ENCODE measurements at places on chromosomes 7 and 10.

DNA sequence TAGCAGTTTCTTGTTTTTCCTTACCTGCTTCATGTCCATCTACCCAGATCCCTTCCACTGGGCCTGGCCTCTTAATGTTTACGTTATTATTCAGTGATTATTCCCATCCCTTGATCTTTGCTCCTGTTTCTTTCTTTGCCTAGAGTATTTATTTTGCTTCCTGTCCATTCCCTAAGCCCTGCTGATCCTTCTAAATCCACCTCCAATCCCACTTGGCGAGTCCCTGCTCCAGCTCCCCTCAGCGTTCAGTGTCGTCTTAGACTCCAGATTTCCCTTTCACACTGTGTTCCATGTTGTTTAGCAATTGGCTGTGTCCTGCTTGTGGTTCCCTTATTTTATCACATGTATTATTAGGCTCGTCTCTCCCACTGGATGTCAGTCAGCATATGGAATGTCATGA, 7.3 kb downstream of the PPP2R2D start:
- no peak for DNase-seq

DNA sequence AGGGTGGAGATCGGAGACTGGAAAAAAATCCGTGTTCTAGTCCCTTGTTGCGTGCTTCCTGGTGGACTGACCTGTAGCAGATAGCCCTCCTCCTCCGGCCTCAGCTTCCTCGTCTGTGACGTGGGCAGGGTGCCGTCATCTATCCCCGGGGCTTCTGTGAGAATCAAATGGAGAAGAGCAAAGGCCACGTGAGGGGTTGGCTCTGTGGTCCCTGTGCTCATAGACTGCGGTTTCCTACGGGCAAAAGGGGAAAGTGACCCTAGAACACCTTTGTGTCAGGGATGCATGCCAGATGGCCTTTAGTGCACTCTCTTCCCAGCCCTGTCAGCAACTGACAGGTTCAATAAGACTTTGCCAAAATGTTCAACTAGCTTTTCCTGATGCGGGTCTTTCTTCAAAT, 33.7 kb downstream of the GRK5 start:
- no peak for DNase-seq

DNA sequence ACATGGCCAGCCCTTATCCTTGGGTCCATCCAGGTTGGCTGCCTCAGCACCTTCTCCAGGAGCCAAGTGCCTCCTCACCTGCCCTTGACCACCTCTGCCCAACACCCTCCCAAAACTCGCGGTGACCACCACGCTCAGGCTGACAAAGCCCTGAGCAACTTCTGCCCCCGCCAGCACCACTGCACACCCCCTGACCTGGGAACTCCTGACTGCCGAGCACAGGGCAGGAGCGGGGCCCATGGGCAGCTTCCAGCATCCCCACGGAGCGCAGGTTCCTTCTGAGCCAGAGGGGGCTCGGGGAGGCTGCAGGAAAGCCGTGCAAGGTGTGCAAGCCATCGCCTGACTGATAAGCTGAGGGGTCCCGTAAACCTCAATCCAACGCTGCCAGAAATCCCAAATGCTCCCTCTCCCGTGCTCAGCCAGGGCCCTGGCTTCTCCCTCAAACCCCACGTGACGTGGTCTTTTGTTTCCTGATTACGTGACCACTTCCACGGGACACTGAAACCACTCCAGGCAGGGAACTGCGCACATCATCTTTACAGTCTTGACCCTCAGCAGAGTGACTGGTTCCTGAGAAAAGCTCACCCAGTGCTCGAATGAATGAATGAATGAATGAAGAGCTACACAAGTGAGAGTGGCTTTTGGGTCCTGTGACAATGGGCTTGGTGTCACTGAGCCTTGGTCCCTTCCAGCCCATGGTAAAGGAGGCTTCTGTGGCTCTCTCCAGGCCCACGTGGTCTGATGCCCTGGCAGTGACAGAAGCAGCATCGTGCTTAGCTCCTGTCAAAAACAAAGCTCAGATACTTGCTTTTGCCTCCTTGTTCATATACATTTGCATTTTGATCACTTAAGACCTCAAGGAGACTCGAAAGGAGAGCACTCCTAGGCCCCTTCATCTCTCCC, 249.8 kb upstream of the PPP2R2D start:
- DNase-seq, result no peak

DNA sequence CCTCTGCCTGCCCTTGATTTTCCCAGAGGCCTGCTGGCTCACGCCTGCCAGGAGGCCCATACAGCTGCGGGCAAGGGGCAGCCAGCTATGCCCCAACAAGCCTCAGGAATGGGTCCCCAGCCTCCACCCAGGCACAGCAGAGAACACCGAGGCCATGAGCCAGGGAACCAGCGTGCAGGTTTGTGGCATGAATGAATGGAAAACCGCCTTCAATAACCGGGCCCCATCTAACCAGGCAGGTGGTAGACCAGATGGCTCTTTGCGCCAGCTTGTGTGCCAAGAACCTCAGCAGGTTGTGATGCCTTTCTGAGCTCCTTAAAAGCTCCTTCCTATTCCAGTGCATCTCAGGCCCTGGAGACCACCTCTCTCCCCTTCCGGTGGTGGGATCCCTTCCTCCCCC, 50.2 kb downstream of the ELFN1 start:
- DNase-seq, result no peak

DNA sequence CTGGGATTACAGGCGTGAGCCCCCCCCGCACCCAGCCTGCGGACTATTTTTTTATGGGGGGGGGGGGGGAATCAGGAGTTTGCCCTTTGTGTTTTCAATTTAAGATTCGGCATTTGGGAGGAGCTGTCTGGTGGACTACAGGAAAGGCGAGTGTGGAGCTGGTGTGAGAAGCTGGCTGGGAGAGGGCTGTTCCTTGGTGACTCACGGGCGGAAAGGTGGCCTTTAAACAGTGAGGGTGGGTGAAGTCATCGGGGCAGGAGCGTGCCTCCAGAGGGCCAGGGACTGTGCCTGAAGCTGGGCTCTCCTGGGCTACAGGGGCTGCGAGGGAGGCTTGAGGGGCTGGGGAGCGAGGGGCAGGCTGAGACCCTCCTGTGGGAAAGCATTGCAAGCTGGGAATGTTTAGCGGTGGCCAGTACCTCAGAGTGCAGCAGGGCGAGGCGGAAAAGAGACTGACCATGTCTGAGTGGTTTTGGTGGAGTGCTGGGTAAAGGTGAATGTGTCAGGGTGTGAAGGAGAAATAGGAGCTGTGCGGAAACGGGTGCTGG, 39.7 kb upstream of the ZNF32 start:
- DNase-seq, result no peak

All from Panc1 (cell line).